ENCODE measurements at places on chromosomes 5 and 9. TPM values are rescaled to one million over a fixed set of nuclear protein-coding genes. Genes with fewer than 3 reads are reported as not detected.

PLPPR1 gene
- total RNA-seq: 3.8 TPM

- no peak for DNase-seq
Observed at GRCh38 chr9:96343515-96344360, 39.8 kb downstream of the SLC35D2 start.

DNA sequence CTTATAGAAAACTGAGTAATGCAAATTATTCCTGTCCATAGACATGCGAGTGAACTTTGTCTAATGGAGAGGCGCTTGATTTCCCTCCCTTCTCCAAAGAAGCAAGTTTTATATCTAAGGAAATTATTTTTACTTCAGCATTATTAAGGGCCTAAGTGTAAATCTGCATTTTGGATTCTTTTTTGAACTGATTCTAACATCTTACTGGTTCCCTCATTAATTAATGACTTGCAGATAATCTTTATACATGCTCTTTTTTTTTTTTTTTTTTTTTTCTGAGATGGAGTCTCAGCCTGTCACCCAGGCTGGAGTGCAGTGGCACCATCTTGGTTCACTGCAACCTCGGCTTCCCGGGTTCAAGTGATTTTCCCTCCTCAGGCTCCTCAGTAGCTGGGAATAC, 209.5 kb downstream of the TLE4 start:
- DNase-seq: no peak

TDRD7 gene
- total RNA-seq: 13.0 TPM

- DNase-seq: no peak
Observed at GRCh38 chr5:107951309-107951708, 280.6 kb upstream of the EFNA5 start.

DNA sequence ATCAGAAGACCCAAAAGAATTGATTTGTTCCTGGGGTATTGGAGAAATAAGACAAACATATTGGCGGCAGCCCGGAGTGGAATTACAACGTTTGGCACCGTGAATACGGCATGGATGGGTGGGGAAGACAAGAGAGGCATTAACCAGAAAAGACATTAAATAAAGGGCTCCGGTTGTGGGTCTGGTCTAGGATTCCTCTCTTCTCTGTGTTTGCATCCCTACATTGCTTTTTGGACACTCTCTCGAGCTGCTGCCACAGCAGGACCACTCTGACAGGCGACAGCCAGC, 138.7 kb upstream of the PALM2AKAP2 start:
- DNase-seq: no peak
